Stimulated activated CD8-positive, alpha-beta memory T cell treated with anti-CD3 and anti-CD28 coated beads, Interleukin-4, amount 100 ng/mL, for 1 hour (primary cell): ENCODE measurements at places on chromosomes 1 and 21.

DNA sequence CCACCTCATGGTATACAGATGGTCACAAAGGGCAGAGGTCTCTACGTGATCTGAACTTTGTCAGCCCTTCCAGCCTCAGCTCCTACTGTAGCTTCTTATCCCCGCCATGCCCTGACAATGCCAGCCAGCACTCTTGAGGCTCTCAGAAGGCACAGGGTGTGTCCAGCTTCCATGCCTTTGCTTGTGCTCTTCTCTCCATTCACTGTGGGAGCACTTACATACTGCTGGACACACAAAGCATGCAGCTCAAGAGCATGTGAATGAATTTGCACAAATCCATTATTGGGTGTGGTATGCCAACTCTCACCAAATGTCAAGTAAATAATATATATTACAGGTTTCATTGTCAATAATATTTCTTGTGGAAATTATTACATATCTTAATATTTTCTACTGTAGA lies 36.4 kb upstream of the MAP10 start:
- no peak for DNase-seq

DNA sequence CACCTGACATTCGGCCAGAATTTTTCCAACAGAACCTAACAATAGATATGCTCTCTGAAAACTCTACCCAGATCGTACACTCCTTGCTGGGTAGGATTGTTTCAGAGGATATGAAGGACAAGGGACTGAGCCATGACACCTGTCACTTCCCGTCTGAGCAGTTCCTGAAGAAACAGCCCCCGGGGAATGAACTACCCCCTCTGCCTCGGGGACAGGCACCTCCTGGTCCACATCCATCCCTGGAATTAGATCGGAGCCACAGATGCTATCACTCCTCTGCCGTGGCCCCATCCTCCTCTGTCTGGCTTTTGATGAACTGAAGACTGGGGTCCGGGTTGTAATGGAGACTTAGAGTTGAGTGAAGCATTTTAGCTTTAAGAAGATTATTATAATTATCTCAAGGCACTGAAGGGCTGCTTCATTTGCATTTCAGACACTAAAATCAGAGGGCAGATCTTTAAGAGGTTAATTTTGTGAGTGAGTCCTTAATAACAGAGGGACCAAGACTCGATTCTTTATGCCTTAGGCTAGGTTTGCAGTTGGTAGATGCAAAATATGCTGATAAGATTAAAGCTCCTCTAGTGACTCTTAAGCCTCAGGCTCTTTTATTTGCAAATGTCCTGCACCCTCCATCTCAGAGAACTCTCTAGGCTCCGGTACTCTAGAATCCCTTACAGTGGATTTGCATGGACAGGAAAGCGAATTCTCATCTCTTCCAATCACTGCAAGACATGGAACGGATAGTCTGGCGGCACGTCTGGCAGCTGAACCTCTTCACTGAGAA lies 333.8 kb downstream of the KIF26B start:
- DNase-seq, result no peak

- DNase-seq, result no peak
Measured at GRCh38 chr1:1306070-1306660, 1.6 kb downstream of the ACAP3 start.

DNA sequence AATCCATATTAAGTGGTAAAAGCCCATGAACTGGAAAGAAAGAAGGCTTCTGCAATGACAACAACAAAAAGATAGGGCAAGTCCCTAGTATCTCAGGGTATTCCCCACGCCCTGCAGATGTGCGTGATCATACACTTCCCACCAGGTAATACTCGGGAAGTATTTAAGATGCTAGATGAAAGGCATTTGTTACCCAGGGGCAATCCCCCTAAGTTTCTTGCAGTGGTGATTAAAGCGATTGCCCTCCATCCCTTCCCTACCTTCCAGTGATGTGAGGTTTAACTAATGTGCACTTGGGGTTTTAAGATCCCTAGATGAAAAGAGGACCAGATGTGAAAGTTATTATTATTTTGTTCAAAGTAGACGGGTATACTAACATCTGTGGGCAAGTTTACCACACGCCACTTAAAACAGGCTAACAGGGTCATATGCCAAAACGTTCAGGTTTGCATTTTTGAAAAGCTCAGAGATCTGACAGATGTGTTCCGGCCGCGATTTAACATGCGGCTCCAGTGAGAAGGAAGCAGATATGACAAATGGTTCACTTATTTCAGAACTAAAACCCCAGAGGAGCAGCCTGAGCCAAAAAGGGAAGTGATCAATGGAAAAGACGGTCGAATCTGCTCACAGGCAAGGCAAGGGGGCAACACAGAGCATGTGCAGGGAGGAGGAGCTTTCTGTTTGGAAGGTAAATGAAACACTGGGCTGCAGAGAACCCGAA lies 17.4 kb downstream of the TIAM1 start:
- no peak for DNase-seq

GRCh38 chr1:24075590-24075854 lies 36.4 kb downstream of the MYOM3 start:
- no peak for DNase-seq
